ENCODE measurements at places on chromosomes 2 and 18.

DNA sequence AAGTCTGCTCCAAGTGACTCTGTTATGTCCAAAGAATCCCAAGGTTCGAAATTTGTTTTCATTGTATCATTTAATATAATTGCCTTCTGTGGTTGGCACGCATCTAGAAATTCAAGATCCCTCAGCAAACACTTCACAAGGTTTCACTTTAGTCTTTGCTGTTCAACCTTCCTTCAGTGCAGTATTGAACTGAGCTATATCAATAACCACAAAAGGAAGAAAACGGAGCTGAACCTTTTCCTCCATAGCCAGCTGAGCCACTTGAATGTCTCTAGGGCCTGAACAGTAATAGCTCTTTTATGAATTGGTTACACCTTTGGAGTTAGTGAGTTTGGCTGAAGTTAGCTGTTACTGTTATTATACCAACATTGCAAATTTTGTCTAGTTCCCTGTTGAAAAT is 357.7 kb upstream of the HNRNPA3 start:
- no peak for DNase-seq

GRCh38 chr18:61474341-61474740 is 141.1 kb downstream of the CDH20 start:
- no peak for DNase-seq

- peak; percentile 12 for DNase-seq
Observed at GRCh38 chr2:207825045-207825954, 55.6 kb upstream of the FZD5 start.

- no peak for DNase-seq
Observed at GRCh38 chr2:120476141-120476540, 130.2 kb downstream of the INHBB start.

- no peak for DNase-seq
Observed at GRCh38 chr2:147641651-147642050, 203.2 kb upstream of the ACVR2A start.

DNA sequence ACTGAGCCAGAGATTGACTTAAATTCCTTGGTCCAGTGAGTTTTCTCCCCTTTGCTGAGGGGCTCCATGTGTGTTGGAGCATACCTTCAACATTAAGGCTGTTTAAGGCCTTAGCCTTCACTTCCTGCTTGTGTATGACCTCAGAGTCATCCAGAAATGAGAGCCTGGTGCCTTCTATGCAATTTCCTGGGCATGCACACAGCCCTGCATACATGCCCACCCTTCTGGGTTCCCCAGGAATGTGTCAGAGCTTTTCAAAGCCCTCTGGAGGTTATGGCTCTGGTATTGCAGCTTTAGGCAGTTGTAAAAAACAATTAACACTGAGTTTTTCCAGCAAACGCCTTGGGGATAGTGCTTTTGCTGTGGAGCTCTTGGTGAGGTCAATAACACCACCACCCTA is 16.7 kb downstream of the IL1R1 start:
- no peak for DNase-seq

- DNase-seq: no peak
Observed at GRCh38 chr18:76953156-76953555, 130.8 kb downstream of the ZNF236 start.

- DNase-seq: no peak
Observed at GRCh38 chr2:203730883-203731282, 24.4 kb downstream of the CD28 start.

- DNase-seq: no peak
Observed at GRCh38 chr2:187377340-187377739, 70.7 kb downstream of the CALCRL start.

- no peak for DNase-seq
Observed at GRCh38 chr2:20132990-20133535, 81.6 kb upstream of the LAPTM4A start.

DNA sequence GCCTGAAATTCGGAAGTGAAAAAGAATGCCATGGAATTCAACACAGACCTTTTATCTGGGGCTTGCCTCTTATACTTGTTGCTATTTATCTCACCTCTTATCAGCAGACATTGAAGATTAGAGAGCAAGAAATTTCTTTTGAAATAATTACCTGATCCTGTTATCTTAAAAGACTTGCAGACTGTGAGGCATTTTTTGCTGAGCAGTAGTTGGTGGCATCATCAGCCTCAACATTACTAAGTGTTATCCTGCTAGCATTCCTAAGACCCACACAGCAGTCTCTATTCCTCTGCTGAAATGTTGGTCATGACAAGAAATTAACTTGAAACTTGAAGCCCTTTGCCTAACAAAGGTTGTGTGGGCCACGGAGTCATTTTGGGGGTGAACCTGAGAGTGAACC is 186.5 kb downstream of the TRIB2 start:
- no peak for DNase-seq

DNA sequence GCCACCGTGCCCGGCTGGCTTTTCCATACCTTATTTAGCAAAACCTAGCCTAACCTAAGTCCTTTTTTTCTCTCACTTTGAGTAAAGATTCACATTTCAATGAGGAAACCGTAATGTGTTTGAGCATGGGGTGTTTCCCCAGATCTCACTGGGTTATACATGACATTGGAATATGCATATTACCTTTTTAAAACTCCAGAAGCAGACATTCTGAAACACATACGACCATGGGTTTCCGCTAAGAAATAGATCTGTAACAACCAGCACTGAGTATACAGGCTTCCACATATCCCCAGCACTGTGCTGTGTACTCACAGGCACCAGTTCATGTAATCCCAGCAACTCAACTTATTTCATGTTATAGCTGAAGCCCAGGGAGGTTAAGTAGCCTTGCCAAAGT is 41.0 kb upstream of the FOSL2 start:
- DNase-seq: no peak

GRCh38 chr18:76988031-76988826 is 144.4 kb downstream of the MBP start:
- DNase-seq: no peak

DNA sequence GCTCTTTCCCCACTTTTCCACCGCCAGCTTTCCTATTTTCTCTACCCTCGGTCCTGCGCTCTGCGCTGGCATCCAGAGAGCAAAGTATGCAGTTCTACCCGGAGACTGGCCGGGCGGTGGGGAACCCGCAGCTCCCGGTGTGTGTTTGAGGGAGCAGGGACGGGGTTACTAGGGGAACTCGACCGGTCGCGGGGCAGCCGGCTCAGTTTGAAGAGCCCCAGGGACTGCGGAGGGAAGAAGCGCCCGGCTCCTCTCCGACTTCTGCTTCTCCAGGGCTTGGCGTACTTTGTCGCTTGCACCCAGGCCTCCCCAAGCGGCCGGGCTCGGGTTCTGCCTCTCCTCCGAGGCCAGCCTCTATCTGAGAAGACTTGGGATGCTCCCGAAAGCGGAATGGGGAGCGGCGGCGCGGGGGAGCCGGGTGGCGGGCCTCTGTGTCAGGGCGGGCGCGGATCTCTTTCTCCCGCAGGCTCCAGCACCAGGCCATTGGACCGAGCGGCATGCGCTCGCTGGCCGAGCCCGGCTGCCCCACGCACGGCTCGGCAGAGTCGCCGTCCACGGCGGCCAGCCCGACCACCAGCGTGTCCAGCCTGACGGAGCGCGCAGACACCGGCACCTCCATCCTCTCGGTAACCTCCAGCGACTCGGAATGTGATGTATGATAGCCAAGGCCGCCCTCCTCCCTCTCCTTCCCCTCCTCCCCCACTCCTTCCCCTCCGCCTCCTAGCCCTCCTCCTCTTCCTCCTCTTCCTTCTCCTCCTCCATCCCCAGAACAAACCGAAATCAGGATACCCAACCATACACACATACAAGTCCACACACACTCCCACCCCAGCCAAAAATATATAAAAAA is 2.8 kb downstream of the SIX3 start:
- DNase-seq: no peak

GRCh38 chr18:35141077-35141476 is 99.8 kb upstream of the ZNF397 start:
- DNase-seq: no peak

DNA sequence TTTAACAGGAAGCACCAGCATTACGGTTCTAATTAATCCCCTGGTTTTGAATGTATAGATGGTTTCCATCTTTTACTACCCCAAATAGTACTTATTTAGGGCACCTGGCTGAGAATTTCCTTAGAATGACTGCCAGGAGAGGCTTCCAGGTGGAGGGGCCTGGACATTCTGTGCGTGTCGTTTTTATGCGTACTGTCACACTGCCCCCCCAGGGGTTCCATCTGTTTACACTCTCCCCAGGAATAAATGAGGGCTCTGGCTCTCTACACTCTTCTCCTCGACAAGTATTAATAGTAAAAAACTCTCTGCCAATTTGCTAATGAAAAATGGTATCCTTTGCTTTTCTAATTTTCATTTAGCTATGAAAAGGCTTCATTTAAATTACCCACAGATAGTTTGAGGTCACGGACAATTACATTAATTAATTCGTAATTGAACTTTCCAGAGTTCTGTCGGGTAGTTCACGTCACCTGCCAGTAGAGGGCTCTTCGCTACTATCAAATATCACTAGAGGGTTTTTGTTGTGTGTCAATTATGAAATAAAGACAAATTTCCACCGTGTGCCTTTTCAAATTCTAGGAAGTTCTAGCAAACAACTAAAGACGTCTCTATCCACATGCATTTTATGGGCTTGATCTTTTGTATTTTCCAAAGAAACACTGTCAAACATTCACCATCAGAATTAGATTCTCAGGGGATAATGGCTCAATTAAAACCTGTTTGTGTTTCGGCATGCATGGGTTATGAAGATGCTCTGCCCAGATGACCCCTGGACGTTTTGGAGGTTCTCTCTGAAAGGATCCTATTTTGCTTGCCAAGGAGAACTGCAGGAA is 88.8 kb upstream of the ASB18 start:
- DNase-seq: no peak

DNA sequence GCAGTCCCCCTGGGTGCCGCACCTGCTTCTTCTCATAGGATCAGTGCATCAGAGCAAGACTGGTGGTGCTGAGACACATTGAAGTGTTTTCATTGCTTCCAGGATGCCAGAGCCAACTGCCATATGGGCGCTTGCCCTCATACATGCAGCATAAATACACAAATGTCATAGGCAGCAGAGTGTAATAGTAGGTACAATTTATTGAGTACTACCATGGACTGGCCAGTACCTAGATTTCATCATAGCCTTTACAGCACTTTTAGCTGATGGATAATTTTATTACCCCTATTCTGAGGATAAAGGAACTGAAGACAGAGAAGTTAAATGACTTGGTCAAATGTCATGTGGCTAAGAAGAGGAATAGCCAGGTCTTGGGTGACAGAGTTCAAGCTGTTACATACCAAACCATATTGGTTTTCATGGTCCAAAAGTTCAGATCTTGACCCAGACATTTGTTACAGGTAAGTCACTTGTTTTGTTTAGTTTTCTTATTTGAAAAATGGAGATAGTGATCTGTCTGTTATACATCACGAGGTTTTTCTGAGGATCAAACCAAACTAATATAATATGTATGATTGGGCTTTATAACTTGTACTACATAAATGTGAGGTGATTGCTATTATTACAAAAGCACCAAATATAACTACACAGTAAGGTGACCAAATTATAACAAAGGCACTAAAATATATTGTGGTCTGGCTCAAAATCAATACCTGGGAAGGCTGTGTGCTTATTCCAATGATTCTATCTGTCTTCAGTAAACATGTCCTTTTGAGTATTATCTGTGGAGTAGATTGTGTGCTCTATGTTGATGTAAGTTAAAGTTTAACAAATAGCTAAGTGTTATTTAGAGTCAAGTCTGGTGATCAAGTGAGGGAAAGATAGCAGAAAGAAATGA is 151.9 kb upstream of the CYRIA start:
- DNase-seq: no peak

DNA sequence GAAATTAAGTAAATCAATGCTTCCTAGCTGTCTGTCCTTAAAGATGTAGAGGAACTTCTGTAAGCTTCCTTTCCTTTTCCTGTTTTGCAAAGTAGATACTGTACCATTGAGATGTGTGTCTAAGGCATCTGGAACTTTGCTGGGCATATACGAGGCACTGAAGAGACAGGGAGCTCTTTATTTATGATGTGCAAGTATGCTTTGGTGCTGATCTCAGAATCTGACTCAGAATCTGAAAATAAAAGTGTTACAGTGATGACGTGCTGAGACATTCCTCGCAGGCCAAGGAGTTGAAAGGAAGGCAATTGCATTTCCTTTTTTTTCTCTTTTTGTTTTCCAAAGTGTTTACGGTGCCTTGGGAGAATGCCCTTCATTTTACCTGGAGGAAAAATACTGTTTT is 230.9 kb upstream of the RGPD4 start:
- DNase-seq: no peak

GRCh38 chr18:21463718-21464117 is 136.8 kb downstream of the ESCO1 start:
- DNase-seq: no peak

DNA sequence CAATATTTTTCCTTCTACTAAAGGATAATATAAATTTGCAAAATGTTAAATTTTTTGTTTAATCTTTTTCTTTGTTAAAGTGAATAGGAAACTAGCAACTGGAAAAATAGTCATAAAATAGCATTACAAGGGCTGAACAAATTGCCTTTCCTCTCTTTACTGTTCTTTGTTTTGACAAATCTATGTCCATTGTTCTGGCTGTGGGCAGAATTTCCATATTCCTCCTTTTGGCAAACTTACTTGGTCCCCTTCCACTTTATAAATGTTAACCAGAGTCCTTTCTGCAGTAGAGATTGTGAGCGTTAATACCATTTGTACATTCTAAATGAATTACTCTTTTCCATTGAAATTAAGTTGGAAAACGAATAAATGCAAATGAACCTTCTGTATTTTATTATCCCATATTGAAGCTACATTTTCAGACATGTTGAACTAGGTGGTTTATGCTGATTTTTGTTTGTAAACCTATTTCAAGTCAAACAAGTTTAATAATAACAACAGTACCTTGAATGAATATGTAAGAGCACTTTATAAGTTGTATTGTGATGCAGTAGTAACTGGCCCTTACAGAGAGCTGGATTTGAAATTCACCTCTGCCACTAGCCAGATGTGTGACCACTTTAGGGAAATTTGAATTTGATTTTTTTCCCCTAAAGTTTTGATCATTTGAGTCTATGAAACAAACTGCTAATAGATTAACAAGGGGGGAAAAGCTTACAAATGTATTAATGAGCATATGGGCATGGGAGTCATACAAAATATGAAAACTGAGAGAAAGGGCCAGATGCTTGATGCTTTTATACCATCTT is 3.3 kb downstream of the RNF125 start:
- no peak for DNase-seq

- no peak for DNase-seq
Observed at GRCh38 chr2:1593371-1594122, 150.8 kb downstream of the PXDN start.

All from sciatic nerve (tissue), 2 donors.